ENCODE measurements at places on chromosomes 12 and 14. TPM values are rescaled to one million over a fixed set of nuclear protein-coding genes. Genes with fewer than 3 reads are reported as not detected.

DNA sequence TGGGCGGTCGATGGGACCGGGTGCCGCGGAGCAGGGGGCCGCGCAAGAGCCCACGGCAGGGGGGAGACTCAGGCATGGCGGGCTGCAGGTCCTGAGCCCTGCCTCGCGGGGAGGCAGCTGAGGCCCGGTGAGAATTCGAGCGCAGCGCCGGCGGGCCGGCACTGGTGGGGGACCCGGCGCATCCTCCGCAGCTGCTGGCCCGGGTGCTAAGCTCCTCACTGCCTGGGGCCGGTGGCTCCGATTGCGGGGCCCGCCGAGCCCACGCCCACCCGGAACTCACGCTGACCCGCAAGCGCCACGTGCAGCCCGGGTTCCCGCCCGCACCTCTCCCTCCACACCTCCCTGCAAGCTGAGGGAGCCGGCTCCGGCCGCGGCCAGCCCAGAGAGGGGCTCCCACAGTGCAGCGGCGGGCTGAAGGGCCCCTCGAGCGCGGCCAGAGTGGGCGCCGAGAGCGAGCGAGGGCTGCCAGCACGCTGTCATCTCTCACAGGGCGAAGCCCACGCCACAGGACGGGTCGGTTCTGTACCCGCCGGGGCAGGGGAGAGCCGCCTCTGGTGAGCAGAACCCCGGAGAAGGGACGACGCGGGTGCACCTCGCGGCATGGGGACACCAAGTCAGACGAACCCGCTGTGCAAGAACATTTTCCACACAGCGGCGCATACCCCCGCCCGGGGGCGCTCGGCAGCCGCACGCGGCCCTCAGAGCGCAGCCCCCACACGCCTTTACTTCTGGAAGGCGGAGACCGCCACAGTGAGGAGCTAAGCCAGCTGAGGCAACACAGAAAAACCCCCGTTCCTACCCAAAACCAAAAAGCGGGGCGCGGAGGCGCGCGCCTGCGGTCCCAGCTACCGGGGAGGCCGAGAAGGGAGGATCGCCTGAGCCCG is 1.2 kb upstream of the SIVA1 start:
- no peak for DNase-seq

DNA sequence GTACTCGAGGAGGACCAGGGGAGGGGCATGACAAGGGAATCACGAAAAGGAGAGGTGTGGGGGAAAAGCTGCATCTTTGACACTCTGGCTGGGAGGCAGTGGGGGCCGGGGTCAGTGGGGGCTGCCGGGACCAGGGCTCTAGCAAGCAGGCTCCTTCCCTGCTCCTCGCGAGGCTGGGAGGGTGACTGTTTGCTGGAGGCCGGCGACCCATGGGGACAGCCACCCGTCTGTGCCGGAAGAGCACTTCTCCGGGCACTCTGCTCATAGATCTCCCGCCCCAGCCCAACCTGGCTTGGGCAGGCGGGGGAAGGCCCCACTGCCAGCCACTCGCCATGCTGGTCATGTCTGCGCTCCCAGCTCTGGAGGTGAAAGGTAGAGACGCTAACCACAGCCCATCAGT is 130.7 kb downstream of the RBM19 start:
- DNase-seq: no peak

DNA sequence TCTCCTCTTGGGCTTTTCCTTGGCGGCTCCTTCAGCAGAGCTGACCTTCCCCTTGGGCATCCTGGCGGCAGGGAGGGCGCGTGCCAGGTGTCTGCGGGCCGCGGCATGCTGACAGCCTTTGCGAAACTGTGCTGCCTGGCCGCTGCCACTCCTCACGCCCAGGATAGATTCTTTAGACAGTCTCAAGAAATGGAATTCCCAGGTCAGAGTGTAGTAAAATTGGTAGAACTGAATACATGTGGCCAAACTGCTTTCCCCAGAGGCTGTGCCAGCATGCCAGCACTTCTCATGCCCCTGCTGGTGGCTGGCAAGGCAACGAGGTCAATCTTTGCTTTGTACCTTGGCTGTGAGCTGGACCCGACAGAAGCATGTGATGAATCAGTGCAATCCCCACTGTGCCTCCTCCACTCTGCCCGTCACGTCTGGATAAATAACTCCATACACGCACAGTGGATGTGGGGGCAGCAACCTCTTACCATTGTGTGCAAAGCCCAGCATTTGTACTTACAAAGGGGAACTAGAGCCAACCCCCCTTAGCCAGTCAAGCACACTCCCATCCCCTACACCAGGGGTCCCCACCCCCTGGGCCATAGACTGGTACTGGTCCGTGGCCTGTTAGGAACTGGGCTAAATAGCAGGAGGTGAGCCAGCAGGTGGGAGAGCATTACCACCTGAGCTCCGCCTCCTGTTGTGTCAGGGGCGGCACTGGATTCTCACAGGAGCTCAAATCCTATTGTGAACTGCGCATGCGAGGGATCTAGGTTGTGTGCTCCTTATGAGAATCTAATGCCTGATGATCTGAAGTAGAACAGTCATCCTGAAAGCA is 90.9 kb downstream of the ACTN1 start:
- no peak for DNase-seq

DNA sequence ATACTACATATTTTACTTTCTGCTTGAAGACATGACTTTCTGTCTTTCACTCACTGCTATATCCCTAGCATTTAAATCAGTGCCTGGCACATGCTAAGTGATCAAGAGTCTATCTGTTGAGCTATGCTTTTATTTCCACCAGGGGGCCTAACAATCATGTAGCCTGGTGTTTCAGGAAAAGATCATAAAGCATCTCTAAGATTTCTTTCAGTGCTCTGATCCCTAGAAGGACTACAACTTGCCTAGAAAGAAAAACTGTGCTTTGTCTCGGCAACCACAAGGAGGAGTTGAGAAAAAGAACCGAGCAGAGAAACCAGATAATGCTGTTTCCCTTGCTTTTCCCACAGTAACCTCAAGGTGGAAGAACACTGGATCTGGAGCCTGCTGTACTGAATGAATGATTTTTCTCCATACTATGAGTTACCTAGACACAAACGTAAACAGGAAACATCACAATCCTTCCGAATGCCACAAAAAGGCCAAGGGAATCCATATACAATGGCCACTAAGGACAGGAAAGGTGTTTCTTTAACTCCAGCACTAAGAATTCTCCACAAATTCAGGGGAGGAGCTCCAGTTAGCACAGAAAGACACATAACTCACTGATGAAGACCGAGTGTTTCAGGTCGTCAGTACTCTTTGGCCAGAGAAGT is 1.2 kb downstream of the CRY1 start:
- peak; percentile 88 for DNase-seq

Gene ADAM21
- 0.08 TPM for total RNA-seq

Gene CELA1
- not detected for total RNA-seq

Gene PLXNC1
- total RNA-seq: 0.55 TPM
